ENCODE measurements at places on chromosomes 4 and X. TPM values are rescaled to one million over a fixed set of nuclear protein-coding genes. Genes with fewer than 3 reads are reported as not detected.

GRCh38 chr4:87427518-87427868, 5.1 kb downstream of the NUDT9 start:
- no peak for DNase-seq

DNA sequence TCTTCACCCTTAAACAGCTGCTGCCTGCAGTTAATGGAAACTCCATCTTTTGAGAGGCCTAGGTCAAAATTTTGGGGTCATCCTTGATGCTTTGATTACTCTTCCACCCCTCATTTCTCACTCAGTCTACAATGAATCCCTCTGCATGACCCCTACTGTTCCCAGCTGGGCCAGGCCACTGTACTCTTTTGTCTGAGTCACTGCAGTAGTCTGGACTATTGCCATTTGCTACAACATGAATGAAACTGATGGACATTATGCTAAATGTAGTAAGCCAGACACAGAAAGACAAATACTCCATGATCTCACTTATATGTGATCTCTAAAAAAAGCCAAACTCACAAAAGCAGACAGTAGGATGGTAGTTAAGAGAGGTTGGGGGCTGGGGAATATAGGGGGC, 28.3 kb downstream of the STK32B start:
- no peak for DNase-seq

The CDKL5 gene
- 0.82 TPM for total RNA-seq

DNA sequence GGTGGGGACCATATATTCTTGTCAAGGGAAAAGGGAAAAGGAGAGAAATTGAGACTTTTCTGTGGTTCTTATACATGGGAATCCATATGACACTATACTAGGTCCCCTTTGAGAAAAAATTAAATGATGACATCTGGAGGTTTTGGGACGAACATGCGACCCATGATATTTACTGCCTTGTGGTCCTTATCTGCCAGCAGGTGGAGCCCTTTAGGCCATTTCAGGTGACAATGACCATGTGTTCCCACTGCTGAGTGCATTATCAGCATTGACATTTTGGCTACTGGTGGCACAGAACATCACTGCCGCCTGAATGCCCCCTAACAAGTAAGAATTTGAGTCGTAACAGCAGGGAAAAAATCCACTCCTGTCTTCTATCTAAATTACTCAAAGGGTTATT, 843.4 kb downstream of the FSTL5 start:
- DNase-seq, result no peak

GRCh38 chr4:25030277-25031076, at the start of gene LGI2:
TSS of gene LGI2 (minus strand) at chr4:25030946. CDS start at chr4:25030693, 253 bp downstream.
- DNase-seq, result no peak
